Activated naive CD8-positive, alpha-beta T cell treated with anti-CD3 and anti-CD28 coated beads, Interleukin-2, amount 10 ng/mL, durations not matched to agents 7 days and 5 days (primary cell): ENCODE measurements at places on chromosomes 16 and 17. TPM values are rescaled to one million over a fixed set of nuclear protein-coding genes. Genes with fewer than 3 reads are reported as not detected.

- H3K36me3 ChIP-seq, result no peaks in the 10 kb centered on the region
- peaks cover 43% of the 10 kb centered on the region for H3K4me1 ChIP-seq
Observed at GRCh38 chr17:59418732-59419166, 87.3 kb downstream of the YPEL2 start.

The PLCD3 gene
- total RNA-seq, result 4.2 TPM

GRCh38 chr17:64020056-64020766, at the start of gene ICAM2:
Gene ICAM2 (minus strand): TSS chr17:64020633. CDS start chr17:64006691, 13,942 bp downstream.
- peak within 1 kb of the TSS; percentile 99 for H3K27ac ChIP-seq
- DNase-seq, result peak; percentile 78
- peaks cover 55% of the 10 kb centered on the region for H3K4me1 ChIP-seq
- H3K4me3 ChIP-seq, result peak within 1 kb of the TSS; percentile 94

GRCh38 chr17:50181144-50181543, 15.3 kb downstream of the SGCA start:
- peaks cover 2% of the 10 kb centered on the region for H3K27me3 ChIP-seq
- no peak overlapping the region for H3K27ac ChIP-seq
- H3K4me1 ChIP-seq, result peaks cover 28% of the 10 kb centered on the region
- DNase-seq, result no peak
- H3K36me3 ChIP-seq, result no peaks in the 10 kb centered on the region
- no peak overlapping the region for H3K4me3 ChIP-seq

DNA sequence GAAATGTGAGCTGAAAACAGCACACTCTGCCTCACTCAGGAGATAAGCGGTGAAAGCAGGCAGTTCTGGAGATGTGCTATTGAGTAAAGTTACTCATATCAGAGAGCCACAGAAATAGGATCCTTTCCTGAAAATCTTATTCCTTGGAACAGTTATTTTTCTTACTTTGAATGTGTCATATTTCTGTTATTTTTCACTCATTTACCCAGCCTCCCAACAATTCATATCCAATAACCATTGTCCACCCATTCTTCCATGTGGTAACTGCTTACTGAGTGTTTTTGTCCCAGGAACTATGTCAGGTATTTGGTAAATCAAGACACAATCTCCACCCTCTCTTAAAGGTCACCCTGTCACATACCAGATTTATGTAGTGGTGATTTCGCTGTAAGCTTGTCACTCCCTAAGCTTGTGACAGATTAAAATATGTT, 144.9 kb downstream of the PARN start:
- H3K27ac ChIP-seq, result no peak overlapping the region
- no peaks in the 10 kb centered on the region for H3K27me3 ChIP-seq

GRCh38 chr16:85159179-85159980, 47.1 kb upstream of the CIBAR2 start:
- no peak overlapping the region for H3K27ac ChIP-seq
- no peak for DNase-seq
- no peaks in the 10 kb centered on the region for H3K36me3 ChIP-seq
- peaks cover 14% of the 10 kb centered on the region for H3K4me1 ChIP-seq

GRCh38 chr16:74052016-74052415, 244.6 kb upstream of the PSMD7 start:
- H3K4me1 ChIP-seq, result peaks cover 4% of the 10 kb centered on the region
- no peaks in the 10 kb centered on the region for H3K36me3 ChIP-seq
- no peak overlapping the region for H3K4me3 ChIP-seq
- H3K27ac ChIP-seq, result no peak overlapping the region
- no peak for DNase-seq
- H3K27me3 ChIP-seq, result no peaks in the 10 kb centered on the region

The ANKRD40CL gene
- total RNA-seq, result not detected

The TP53TG3F gene
- not detected for total RNA-seq

The ARHGDIG gene
- total RNA-seq, result not detected

- peak overlapping the region; percentile 27 for H3K27ac ChIP-seq
- no peak for DNase-seq
- H3K4me1 ChIP-seq, result no peaks in the 10 kb centered on the region
- peaks cover 3% of the 10 kb centered on the region for H3K36me3 ChIP-seq
- H3K27me3 ChIP-seq, result no peaks in the 10 kb centered on the region
Observed at GRCh38 chr17:83012868-83013778, 66.3 kb upstream of the METRNL start.

The PGAP6 gene
- total RNA-seq, result 59.0 TPM

The SYNGR3 gene
- total RNA-seq, result 2.0 TPM

- H3K36me3 ChIP-seq, result peaks cover 6% of the 10 kb centered on the region
- no peak overlapping the region for H3K27ac ChIP-seq
- peaks cover 3% of the 10 kb centered on the region for H3K27me3 ChIP-seq
- H3K4me3 ChIP-seq, result no peak overlapping the region
- H3K4me1 ChIP-seq, result peaks cover 25% of the 10 kb centered on the region
- DNase-seq, result no peak
Observed at GRCh38 chr16:72241930-72242329, 70.0 kb upstream of the PMFBP1 start.

DNA sequence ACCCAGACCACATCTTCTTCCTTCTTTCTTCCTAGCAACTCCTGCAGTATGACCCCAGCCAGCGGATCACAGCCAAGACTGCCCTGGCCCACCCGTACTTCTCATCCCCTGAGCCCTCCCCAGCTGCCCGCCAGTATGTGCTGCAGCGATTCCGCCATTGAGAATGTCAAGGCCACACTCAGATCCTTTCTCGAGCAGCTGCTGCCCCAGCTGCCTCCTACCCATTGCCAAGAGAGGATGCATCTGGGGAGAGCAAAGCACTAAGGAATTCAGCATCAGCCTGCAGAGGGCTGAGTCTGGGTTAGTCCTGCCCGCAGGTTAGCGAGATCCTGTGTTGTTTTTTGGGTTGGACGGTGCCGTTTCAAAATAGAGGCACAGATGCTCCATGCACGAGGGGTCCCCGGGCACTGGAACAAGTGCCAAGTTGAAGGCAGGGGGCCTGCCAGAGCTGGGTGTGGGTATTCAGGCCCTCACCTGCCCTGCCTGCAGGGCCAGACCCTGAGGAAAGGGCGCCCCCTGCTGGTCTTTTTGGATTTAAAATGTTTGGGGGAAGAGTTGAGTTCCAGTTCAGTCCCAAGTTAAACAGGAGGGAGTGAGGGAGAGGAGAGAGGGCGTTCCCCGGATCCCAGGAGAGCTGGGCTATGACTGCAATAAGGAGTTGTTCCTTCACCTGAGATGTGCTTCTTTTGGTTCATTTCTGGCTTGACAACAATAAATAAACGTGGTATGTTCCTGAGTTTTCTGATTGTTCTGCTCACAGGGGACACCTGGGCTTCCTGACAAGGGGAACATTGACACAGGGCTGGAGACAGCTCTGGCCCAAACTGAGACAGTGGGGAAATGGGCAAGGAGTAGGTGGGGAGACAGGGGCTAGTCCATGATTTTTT, 4.9 kb downstream of the CDK3 start:
- DNase-seq, result peak; percentile 79
- no peaks in the 10 kb centered on the region for H3K36me3 ChIP-seq
- no peaks in the 10 kb centered on the region for H3K27me3 ChIP-seq
- H3K4me3 ChIP-seq, result no peak overlapping the region
- peaks cover 5% of the 10 kb centered on the region for H3K4me1 ChIP-seq
- H3K27ac ChIP-seq, result peak overlapping the region; percentile 62

DNA sequence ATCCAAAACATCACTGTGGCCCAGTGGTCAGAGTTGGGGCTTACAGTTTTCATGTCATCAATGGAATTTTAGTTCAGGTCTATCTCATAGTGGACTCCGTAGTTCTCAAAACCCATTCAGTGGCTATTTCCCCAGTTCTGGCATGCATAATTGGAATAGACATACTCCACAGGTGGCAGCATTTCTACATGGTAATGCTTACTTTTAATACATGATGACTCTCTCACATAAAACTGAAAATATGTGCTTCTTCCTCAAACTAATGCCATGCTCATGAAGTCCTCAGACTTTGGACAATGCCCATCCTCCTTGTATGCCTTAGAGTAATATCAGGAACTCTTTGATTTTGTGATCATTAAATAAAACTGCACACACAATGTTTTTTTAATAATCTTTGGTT, 857.4 kb upstream of the GOT2 start:
- no peaks in the 10 kb centered on the region for H3K4me1 ChIP-seq
- no peaks in the 10 kb centered on the region for H3K27me3 ChIP-seq
- no peaks in the 10 kb centered on the region for H3K36me3 ChIP-seq
- H3K4me3 ChIP-seq, result no peak overlapping the region

The OR1E2 gene
- total RNA-seq, result not detected

- H3K36me3 ChIP-seq, result no peaks in the 10 kb centered on the region
- H3K27me3 ChIP-seq, result peaks cover 5% of the 10 kb centered on the region
- H3K4me3 ChIP-seq, result no peak overlapping the region
- no peak overlapping the region for H3K27ac ChIP-seq
Observed at GRCh38 chr16:80300876-80301275, 239.9 kb upstream of the DYNLRB2 start.

DNA sequence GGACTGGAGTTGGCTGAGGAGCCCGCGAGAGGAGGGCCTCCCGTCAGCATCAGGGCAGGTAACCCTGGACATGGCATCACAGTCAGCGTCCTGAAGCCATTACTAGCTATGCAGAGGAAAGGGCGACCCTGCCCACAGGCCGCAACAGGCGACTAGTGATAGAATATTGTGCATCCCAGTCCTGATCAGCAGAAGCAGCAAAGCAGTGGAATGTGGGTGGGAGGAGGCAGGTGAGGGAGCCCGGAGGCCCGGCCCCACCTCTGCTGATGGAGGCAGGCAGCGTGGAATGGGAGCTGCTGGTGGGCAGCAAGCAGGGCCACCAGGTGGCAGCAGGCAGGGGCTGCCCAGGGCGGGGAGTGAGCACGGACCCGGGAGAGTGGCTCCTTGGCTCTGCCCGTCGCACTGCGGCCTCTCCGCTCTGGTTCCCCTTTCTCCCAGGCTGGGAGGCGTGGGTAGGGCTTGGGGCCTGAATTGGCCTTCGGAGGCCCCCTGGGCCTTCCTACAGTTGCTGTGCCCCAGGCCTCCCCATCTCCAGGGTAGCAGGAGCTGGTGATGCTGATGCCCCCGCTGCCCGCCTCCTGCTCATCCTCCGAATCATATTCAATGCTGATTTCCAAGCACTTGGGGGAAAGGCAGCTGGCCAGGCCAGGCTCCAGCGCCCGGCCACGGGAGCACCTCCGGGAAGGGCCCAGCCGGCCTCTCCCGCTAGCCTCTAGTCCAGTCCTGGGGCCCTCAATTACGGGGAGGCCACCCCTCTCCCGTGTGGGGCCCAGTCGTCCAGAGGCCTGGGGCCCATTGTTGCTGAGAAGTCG, 20.2 kb downstream of the TSPOAP1 start:
- H3K27ac ChIP-seq, result no peak overlapping the region
- H3K27me3 ChIP-seq, result no peaks in the 10 kb centered on the region
- peaks cover 1% of the 10 kb centered on the region for H3K4me1 ChIP-seq

GRCh38 chr16:31248344-31248743, 11.4 kb upstream of the ITGAM start:
- H3K36me3 ChIP-seq, result no peaks in the 10 kb centered on the region
- no peak overlapping the region for H3K27ac ChIP-seq
- DNase-seq, result no peak
- peaks cover 33% of the 10 kb centered on the region for H3K4me1 ChIP-seq
- H3K4me3 ChIP-seq, result no peak overlapping the region

DNA sequence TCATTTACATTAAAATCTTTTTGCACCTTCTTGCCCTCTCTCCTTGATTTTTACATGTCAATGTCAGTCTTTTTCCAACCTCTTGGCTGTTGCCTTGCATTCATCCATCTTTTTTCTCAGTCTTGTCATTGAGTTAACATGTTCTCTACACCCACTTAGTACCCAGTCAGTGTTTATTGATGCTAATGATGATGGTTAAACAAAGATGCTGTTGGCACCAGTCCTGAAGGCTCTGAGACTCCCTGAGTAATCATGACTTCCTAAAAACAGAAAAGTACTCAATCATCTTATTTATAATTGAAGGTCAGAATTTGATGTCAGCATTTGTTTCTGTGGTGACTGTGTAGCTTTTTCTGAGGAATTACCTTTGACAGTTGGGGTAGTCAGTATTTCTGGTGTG, 104.5 kb downstream of the NLK start:
- H3K4me3 ChIP-seq, result no peak overlapping the region
- H3K27ac ChIP-seq, result no peak overlapping the region
- no peaks in the 10 kb centered on the region for H3K27me3 ChIP-seq
- no peak for DNase-seq

GRCh38 chr17:69176457-69176795, 34.7 kb upstream of the ABCA6 start:
- DNase-seq, result no peak
- H3K4me1 ChIP-seq, result no peaks in the 10 kb centered on the region
- H3K36me3 ChIP-seq, result no peaks in the 10 kb centered on the region
- no peak overlapping the region for H3K27ac ChIP-seq
- no peaks in the 10 kb centered on the region for H3K27me3 ChIP-seq
- H3K4me3 ChIP-seq, result no peak overlapping the region

The ZNF423 gene
- total RNA-seq, result not detected

The STAC2 gene
- not detected for total RNA-seq

GRCh38 chr17:48060249-48060648, 12.1 kb downstream of the NFE2L1 start:
- DNase-seq, result no peak
- no peak overlapping the region for H3K4me3 ChIP-seq
- H3K4me1 ChIP-seq, result peaks cover 14% of the 10 kb centered on the region
- no peak overlapping the region for H3K27ac ChIP-seq
- peaks cover 45% of the 10 kb centered on the region for H3K36me3 ChIP-seq

- no peak overlapping the region for H3K27ac ChIP-seq
- DNase-seq, result no peak
Observed at GRCh38 chr16:89899879-89900481, 18.7 kb upstream of the MC1R start.

DNA sequence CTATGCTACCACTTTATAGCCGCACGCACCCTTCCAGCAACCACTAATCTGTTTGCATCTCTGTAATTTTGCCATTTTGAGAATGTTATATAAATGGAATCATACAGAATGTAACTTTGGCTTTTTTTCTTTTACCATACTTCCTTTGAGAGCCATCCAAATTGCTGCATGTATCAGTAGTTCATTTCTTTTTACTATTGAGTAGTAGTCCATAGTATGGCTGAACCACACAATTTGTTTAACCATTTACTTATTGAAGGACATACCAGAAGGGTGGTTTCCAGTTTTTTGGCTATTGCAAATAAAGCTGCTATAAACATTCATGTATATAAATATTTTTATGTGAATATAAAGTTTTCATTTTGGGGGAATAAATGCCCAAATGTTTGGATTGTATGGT, 8.8 kb downstream of the TENT4B start:
- no peak overlapping the region for H3K4me3 ChIP-seq
- peaks cover 42% of the 10 kb centered on the region for H3K4me1 ChIP-seq
- H3K27ac ChIP-seq, result no peak overlapping the region
- H3K36me3 ChIP-seq, result peaks cover 16% of the 10 kb centered on the region
- H3K27me3 ChIP-seq, result no peaks in the 10 kb centered on the region

The AARS1 gene
- total RNA-seq, result 122 TPM

The LPCAT2 gene
- total RNA-seq, result 1.4 TPM

GRCh38 chr16:29821643-29822115, 1.4 kb downstream of the MVP start:
- no peaks in the 10 kb centered on the region for H3K27me3 ChIP-seq
- peaks cover 30% of the 10 kb centered on the region for H3K36me3 ChIP-seq
- no peak for DNase-seq
- H3K27ac ChIP-seq, result peak overlapping the region; percentile 86
- H3K4me3 ChIP-seq, result peak overlapping the region; percentile 96
- H3K4me1 ChIP-seq, result peaks cover 51% of the 10 kb centered on the region

GRCh38 chr17:20315311-20315710, 152.0 kb downstream of the LGALS9B start:
- no peak overlapping the region for H3K4me3 ChIP-seq
- H3K36me3 ChIP-seq, result no peaks in the 10 kb centered on the region
- no peak overlapping the region for H3K27ac ChIP-seq
- no peaks in the 10 kb centered on the region for H3K4me1 ChIP-seq
- DNase-seq, result no peak
- H3K27me3 ChIP-seq, result peaks cover 4% of the 10 kb centered on the region

GRCh38 chr17:47660064-47660492, 10.4 kb downstream of the KPNB1 start:
- peaks cover 48% of the 10 kb centered on the region for H3K36me3 ChIP-seq
- peaks cover 48% of the 10 kb centered on the region for H3K4me1 ChIP-seq
- no peak for DNase-seq
- H3K4me3 ChIP-seq, result peak overlapping the region; percentile 81
